ENCODE measurements at places on chromosomes 4 and X.

GRCh38 chr4:106041294-106042002 lies 146.2 kb downstream of the NPNT start:
- DNase-seq: no peak

GRCh38 chr4:78568640-78569305 lies 17.2 kb downstream of the ANXA3 start:
- DNase-seq: no peak

- DNase-seq: peak; percentile 1
These were observed 282.1 kb upstream of the EMCN start for GRCh38 chr4:100799761-100800539.

DNA sequence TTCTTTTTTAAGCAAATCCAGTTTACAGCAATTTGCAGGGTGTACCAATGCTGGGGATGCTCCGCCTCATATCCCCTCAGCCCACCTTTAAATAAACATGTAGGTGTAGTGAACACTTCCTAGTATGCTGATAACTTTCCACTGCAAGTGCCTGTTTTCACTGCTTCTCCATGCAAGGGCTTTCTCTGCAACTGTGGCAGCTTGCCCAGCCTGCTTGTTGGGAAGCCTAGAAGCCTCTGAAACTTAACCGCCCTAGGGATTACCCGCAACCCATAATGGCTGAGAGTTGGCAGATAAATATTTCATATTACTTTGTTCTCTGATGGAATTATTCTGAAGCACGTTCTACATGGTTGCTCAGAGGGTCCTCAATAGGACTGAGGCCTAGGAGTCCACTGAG lies 253.7 kb upstream of the DDX53 start:
- no peak for DNase-seq

DNA sequence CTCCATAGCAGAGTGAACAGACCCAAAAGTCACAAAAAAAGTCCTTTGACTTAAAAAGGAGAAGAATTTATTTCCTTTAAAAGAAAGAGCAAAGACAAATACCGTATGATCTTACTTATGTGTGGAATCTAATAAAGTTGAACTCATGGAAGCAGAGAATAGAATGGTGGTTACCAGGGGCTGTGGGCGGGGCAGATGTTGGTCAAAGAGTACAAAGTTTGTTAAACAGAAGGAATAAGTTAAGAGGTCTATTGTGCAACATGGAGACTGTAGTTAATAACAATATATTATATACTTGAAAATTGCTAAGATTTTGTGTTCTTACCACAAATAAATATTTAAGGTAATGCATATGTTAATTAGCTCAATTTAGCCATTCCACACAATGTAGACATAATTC lies 173.3 kb upstream of the S100G start:
- DNase-seq: no peak

GRCh38 chr4:3657902-3658529 lies 108.2 kb upstream of the ADRA2C start:
- DNase-seq: peak; percentile 15

- no peak for DNase-seq
These were observed 98.5 kb upstream of the PNPLA4 start for GRCh38 chrX:8025705-8026104.

GRCh38 chrX:149002320-149002719 lies 501.9 kb downstream of the AFF2 start:
- DNase-seq: no peak

DNA sequence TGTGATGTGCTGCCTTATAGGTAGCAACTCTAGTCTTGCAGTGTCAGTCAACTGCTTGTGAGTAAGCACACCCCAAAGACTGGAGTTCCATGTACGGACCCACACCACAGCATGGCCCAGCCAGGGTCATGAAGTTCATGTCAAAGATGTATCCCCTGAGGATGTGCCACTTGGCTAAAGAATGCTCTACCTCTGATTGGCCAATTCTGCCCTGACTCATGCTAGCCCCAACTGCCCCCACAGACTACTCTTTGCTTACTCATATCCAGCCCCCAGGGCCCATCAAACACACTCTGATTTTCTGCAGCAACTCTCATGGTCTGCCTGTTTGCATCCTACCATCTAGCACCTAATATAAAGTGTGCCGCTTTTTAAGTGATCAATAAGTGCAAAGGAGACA lies 62.5 kb downstream of the CHRDL1 start:
- peak; percentile 92 for DNase-seq

DNA sequence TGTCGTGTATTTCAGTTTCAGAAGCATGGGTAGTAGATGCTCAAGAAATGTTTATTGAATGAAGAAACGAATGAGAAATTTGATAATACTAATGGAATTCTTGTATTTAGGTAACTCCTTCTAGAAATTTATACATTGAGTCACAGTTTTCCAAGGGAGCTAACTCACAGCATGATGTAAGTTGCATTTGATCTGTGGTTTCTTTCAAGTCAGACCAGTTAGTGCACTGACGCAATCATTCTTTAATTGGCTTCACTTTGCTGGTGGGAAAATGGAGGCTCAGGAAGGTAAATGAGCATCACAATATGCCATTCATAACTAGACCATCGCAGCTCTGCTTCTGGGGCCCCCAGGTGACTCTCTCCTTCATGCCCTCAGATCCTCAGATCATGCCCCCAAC lies 17.3 kb upstream of the CWH43 start:
- DNase-seq: peak; percentile 50

DNA sequence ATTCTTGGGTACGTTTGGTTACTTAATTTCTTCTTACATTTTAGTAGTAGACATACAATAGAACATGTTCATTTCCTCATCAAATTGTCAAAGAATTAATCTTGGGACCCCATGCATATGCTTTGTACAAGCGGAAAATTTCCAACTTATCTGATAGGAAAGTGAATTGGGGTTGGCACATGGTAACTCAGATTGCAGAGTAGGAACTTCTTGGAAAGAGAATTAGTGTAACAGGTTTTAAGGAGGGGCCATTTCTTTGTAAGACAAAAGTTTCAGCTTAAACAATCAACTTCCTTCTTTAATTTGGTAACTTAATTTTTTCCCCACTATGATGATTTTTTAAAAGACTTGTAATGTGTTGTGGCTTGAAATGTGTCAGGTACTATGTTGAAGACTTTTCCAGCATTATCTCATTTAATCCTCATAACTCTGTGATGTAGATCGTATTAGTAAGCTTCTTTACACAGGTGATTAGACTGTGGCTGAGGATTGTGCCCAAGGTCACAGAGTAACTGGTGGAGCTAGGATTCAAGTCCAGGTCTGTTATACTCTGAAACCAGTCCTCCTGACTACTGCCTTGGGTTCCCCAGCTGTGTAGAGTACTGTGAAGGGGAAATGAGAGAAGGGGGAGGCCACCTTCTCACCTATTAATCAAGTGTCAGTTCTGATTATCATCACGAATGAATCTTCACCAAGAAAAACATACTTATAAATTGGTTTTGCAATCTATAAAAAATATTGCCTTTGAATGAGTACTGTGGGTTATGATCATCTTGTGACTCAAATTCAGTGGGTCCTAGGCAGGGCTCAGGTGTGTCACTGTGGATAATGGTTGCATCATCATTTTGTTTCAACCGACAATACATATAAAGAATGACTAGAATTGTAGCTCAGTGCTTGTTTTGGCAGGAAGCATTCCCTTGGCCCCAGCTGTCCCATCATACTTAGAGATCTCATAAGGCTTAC lies 4.3 kb downstream of the GK start:
- DNase-seq: no peak

GRCh38 chr4:146534178-146534577 lies 12.4 kb upstream of the SLC10A7 start:
- no peak for DNase-seq

GRCh38 chr4:66489783-66490452 lies 819.6 kb upstream of the EPHA5 start:
- peak; percentile 80 for DNase-seq

DNA sequence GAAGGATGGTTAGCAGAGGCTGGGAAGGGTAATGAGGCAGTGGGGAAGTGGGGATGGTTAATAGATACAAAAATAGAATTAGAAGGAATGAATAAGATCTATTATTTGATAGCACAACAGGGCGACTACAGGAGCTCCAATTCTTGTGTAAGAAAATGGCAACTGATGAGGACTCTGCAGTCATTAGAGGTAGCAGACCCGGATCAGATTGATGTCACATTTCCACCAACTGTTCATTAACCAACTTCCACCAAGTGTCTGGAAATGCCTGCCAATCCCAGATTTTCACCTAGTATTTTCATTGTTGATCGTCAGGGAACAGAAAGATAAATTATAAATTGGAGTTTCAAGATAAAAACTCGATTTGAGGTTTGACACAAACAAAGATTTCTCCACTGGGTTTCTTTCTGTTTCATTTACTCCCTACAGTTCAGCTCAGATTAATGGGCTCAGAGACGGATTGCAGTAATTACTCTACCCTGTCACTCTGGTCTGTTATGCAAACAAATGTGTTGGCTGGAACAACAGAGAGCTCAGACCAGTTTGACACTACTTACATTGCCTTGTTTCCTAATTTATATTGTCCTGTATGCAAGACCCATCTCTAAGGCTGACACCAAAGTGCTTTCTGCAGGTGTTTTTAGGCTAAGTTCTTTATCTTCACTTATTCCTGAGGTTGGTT lies 909.2 kb upstream of the PRKX start:
- no peak for DNase-seq

GRCh38 chrX:71873459-71873833 lies 37.2 kb upstream of the NHSL2 start:
- DNase-seq: no peak

DNA sequence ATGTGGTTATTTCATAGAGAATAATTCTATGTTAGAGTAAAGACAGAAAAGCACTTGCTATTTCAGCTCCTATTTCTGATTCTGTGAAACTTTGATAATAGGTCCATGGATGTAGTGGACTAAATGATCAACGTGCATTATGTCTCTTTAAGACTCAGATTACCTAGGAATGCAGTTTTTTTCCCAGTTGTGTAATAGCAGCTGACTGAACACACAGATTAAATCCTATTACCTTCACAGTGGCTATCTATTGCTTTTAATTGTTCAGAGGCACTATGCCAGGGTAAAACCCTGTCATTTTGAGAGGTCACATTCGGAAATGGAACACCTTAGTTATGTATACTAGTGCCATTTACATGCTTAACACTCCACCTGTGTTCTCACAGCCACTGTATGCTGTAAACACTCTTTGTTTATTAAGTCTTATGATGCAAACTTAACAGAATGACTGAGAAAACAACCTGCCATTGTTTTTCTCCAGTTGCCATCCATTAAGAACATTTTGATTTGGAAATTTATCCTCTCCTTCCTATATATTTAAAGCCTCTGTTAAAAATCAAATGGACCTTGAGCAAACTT lies 70.5 kb downstream of the HPGD start:
- DNase-seq: no peak

- peak; percentile 69 for DNase-seq
These were observed 803.8 kb upstream of the AMOT start for GRCh38 chrX:113644426-113644825.

- no peak for DNase-seq
These were observed 21.2 kb downstream of the LRP2BP start for GRCh38 chr4:185374573-185374972.
